ENCODE measurements at places on chromosomes 13 and 19.

GRCh38 chr13:113123226-113124201 is 915 bp downstream of the F10 start:
- peak; percentile 14 for DNase-seq

DNA sequence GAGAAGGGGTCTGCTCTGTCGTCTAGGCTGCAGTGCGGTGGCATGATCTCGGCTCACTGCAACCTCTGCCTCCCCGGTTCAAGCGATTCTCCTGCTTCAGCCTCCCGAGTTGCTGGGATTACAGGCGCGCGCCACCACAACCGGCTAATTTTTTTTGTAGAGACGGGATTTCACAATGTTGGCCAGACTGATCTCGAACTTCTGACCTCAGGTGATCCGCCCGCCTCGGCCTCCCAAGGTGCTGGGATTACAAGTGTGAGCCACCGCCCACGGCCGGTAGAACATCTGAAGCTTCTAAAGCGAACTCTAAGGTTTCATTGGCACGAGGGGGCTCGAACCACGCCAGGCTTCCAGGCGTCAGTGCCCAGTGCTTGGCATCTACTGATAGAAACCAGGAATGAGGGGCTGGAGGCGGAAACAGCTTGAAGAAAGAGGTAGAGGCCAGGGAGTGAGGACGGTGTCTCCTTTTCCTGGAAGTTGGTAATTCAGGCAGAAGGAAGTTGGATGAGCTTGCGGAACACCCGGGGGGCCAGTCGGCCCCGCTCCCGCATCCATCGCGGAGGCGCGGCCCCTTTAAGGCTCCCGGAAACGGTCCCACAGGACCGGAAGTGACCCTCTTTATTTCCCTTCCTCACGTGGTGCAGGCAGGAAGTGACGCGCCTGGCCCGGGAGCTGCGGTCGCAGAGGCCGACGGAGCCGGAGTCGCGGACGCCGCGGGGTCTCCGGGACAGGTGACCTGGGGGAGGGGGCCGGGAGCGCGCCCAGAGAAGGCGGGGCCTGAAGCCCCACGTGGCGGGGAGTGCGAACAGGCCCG is at the start of gene CCDC9:
Gene CCDC9 (plus strand): TSS at position 647 of the 814 bp plus-strand sequence. CDS start 1,876 bp downstream, outside the sequence.
- DNase-seq = peak; percentile 95

- DNase-seq = no peak
Observed at GRCh38 chr19:55345818-55346724, 6.4 kb downstream of the KMT5C start.

DNA sequence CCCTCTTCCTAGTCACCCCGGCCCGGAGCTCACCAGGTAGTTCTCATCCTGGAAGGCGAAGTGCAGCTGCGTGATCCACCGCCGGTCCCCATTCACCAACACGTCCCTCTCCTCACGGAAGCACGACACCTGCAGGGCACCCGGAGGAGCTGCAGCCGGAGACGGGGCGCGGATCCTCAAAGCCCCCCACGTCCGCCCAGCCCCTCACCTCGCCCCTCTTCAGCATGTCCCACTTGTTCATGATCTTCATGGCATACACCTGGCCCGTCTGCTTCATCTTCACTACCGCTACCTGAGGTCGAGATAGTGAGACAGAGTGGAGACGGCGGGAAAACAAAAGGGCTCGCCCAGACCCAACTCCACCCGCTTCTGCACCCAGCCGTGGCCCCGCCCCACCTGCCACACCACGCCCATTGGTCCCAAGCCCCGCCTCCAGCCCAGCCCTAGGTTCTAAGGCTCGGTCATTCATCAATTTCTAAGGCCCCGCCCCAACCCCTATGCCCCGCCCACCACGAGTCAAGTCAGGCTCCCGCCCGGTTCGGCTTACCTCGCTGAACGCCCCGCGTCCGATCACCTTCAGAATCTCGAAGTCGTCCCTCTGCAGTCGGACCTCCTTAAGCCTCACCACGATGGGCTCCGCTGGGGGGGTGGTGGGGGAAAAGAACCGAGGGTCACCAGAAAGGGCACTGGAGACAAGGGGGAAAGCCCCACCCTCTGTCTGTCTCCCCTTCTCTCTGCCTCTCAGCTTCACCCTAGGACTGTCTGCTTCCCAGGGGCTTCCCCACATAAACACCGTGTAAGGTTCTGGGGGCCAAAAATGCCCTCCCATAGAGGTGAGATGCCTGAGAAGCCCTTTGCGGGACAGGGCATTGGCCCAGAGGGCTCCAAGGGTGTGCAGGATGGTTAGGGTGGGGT is 2.8 kb downstream of the DMPK start:
- DNase-seq = peak; percentile 63

GRCh38 chr13:100535426-100536135 is 53.0 kb downstream of the GGACT start:
- no peak for DNase-seq

Measured in EH (cell line).